ENCODE measurements at places on chromosomes 5 and 9.

GRCh38 chr9:130417602-130418001, 27.2 kb upstream of the ASS1 start:
- no peak for DNase-seq

GRCh38 chr9:134522976-134523375, 118.6 kb upstream of the COL5A1 start:
- no peak for DNase-seq

- DNase-seq = no peak
Measured at GRCh38 chr5:102375272-102375671, 79.2 kb upstream of the SLCO4C1 start.

DNA sequence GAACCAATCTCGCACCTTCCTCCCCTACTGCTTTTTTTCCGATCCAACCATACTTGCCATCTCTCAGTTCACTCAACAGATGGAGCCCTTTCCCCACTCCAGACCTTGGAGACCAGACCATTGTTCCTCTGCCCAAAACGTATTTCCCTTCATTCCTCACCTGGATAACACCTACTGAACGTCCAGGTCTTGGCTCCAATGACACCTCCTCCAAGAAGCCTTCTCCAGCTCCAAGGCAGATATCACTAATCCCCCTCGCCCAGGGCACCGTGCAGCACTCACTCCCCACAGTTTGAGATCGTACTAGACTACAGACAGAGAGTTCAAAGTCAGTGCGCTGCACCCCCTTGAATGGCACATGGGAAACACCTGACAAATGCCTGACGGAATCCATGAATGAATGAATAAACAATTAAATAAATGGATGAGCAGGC, 47.1 kb upstream of the AKNA start:
- DNase-seq = no peak

DNA sequence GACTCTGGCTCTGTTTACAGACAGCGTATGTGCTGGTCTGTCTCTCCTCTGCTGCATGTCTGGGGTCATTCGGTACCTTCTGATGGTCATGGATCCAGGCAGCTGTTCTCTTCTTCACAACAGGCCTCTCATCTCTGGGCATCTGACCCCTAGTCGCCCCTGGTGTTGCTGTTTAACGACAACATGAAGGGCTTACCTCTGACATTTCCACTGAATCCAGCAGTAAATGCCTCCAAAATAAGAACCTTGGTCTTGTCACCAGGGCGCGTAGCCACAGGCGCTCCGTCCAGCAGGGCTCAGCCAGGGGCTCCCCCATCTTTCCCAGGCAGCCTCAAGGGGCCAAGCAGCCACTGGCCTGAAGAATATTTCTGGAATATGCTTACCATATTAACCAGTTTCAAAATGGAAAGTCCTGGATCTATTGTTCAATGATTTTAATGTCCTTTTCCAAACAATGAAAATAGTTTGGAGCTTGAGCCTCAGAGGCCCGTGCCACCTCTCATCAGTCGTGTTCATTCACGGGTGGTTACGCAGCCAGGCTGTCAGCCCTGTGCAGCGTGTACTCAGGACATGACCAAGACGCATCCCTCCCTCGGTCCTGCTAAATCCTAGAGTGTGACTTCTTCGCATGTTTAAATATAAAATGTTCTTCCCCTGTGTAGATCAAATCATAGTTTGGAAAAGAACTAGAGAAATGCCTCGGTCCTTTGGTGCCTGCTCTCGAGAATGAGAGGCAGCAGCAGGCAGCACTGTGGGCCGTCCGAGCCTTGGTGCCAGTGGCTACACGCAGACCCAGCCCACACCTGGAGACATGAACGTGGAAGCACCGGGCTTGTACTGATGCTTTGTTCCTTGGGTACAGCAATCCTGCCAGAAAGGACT, 30.1 kb upstream of the LRRC14B start:
- DNase-seq = no peak

DNA sequence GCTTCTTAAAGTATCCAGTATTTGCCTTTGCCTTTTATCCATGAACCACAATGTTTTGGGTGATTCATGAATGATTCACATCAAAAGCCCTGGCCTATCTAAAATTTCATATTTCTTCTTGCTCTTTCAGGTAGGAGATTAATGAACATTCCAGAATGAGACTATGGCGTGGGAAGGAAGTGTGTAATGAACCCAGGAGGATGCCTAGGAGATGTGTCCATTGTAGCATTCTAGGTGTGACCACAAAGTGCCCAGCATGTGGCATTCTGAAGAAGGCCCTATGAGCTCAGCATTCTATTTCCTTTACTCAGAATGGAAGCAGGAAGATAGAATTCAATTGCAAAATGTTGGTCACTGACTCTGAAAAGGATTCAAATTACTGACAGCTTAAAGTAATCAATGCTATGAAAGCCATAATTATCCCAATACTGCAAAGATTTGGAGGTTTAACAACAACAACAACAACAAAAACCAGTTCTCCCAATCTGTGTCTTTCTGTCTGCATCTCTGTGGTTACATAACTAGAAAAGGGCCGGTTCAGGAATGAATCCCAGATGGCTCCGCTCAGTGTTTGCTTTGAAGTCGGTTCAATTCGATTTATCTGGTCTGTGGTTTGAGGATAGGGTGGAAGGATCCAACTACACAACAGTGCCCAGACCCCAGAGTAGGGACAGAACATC, 126.7 kb downstream of the FOXD1 start:
- no peak for DNase-seq

- DNase-seq = no peak
Measured at GRCh38 chr9:129442803-129443511, 177.9 kb downstream of the C9orf50 start.

GRCh38 chr9:15738011-15738410, 185.2 kb downstream of the CCDC171 start:
- no peak for DNase-seq

DNA sequence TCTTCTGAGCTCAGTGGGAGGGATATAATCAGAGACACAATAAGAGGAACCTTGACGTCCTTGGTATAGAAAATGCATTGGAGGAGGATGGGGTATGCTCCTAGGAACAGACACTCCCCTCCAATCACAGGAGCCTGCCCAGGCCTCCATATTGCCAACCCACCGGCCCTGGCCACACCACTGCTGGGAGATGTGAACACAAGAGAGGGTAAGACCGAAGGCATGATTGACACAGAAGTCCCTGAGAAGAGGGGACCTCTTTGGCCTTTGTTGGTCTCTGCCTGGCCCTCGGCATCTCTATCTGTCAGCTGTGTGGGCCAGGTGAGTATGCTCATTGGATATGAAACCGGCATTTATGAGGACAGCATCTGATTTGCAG, 62.0 kb downstream of the CRB2 start:
- no peak for DNase-seq

DNA sequence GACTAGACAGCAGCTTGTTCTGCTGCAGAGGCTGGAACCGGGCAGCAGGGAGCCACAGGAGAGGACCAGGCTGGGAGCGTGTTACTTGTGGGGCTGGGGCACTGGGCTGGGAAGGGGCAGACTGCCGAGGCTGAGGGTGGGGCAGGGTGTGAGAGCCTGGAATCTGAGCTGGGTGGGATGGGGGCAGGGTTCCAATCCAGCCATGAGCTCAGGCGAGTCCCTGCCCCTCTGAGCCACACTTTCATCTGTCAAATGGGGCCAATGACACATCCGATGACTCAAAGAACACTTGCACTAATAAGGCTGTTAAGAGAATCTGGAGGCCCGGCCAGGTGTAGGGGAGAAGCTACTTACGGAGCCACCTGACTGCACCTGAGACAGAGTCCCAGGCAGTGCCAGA, 18.7 kb upstream of the WDR38 start:
- DNase-seq = no peak

GRCh38 chr5:168135897-168136296, 155.5 kb upstream of the WWC1 start:
- DNase-seq = no peak

- DNase-seq = no peak
Measured at GRCh38 chr5:173696216-173696615, 79.8 kb upstream of the BOD1 start.

GRCh38 chr9:61673247-61673646, 483.4 kb downstream of the SPATA31A7 start:
- no peak for DNase-seq

DNA sequence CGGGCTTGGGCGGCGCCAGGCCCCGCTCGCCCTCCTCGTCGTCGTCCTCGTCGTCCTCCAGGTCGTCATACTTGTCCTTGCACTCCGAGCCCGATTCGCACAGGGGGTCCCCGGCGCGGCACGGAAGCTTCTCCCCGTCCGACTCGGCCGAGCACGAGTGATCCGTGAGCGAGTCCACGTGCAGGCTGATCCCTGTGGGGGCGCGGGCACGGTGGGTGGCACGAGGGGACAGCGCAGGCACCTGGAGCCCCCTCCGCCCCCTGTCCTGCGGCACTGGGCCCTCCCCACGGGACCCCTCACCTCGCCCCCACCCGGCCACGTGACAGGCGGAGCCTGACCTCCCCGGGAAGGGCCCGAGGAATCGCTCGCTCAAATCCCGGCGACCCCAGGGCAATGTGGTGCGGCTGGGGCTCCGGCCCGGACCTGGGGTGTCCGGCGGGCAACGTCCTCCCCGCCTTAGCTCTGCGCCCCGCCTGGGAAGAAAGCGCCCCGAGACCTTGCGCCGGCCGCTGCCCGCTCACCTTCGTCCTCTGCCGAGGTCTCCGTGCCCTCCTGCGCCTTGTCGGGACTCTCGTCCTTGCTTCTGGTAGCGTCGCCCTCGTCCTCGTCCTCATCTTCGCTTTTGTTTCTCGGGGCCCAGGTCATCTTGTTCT, 2.5 kb downstream of the IRX2 start:
- DNase-seq = no peak

- no peak for DNase-seq
Measured at GRCh38 chr5:527646-528628, 3.7 kb upstream of the SLC9A3 start.

DNA sequence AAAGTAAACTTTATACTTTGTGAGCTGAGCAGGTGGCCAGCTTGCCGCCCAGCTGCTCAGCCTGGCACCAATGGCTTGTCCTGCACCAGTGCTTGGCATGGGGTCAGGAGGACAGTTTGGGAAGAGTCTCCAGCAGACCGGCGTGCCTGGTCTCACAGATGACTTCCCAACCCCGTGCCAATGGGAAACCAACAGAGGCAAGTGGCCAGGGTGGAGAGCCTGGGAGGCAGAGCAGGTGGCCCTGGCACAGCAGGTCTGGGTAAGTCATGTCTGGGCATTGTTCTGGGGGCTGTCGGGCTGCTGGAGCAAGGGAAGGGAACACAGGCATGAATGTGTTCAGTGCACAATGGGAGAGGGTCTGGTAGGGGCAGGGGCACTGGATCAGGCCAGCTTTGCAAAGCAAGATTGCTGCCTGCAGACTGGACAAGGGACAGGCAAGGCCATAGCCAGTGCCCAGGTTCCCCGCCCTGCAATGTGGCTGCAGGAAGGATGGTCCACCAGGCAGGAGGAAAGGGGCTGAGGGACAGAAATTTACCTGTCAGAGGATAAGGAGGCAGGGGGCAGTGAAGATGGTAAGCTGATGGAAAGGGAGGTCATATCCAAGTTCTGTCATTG, 76.2 kb upstream of the ALDH1B1 start:
- no peak for DNase-seq

DNA sequence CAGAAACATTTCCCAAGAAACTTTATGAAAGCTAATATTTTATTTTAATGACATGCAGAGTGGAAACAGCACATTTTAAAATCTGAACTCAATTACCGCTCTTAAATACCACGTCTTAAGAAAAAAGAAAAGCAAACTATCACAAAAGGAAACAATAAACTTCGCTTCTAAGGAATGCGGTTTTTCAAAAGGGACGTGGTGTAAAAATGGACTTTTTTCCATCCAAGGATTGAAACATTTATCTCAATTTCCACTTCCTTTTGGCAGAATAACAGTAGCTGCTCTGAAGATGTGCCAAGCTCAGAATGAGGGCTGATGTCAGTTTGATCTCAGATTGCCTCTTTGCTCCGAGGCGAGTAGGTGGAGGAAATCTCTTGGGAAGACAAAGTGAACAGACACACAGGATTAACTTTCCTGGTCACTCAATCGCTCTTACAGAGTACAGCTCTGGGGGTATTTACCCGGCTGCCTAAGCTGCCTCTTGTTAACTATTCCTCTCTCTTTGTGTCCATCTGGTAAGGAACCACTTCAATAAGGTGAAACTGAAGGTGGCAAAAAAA, 158.5 kb downstream of the TRPM6 start:
- DNase-seq = no peak

DNA sequence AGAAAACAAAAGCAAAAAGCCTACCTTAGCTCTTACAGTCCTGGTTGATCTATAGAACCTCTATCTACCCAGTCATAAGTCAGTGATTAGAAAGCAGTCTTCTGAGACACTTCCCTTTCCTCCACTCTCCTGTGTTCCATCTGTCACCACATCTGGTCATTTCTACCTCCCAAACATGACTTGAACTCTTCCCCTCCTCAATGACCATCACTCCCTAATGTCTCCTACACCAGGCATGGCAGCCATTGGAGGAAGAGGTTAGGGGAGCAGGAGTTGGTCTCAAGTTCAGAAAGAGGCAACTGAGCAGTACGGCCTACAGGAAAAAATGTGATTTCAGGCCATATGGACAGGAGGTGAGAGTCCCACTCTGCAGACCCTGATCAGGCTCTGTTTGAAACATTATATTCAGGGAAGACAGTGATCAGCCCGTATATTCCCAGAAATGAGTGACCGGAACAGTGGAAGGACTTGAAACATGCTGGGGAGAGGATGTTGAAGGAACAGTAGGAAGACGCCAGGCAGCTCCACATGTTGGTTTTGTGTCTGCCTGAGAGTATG, 12.0 kb downstream of the ABLIM3 start:
- DNase-seq = no peak

DNA sequence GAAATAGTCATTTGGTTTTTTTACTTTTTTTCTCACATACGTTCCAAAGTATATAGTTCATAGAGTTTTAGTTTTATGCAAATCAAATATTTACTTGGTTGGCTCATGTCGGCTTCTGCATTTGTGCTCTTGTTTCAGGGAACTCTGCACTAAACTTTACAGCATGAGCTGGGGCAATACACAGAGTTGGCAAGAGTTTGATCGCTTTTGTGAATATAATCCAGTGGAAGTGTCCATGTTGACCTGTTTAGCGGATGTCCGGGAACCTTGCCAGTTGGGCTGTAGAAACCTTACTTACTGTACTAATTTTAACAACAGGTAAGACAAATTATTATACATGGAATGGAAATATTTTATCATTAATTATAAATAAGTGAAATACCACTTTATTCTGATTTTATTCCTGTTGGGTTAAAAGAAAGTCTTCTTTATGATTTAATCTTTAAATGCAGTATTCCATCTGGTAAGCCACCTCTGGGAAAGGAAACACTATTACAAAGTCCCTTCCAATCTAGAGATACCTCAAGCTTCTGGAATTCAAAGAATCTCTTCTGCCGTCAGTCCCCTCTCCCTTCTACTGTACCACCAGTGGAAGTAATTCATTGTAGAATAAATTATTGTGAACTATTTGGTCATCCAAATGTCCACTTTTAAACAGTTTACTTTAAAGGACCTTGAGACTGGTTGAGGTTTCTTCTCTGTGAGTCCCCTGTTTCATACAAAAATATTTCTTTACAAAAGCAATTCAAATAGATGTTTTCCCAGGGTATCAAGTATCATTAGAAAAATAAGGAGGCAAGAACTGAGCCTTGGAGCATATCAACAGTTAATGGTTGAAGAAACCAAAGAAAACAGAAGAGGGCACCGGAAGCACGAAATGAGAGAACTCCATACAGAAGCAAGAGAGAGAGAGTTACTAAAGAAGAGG, 45.2 kb upstream of the GLIPR2 start:
- DNase-seq = no peak

GRCh38 chr5:60185231-60186099, 291.9 kb upstream of the PDE4D start:
- no peak for DNase-seq

GRCh38 chr9:72471096-72471495, 50.3 kb upstream of the TMC1 start:
- no peak for DNase-seq

Data from activated CD4-positive, alpha-beta T cell treated with anti-CD3 and anti-CD28 coated beads for 24 hours (primary cell).